NCI-H2171 treated with DMSO at 0.1 percent for 48 hours (cell line): ENCODE measurements at places on chromosomes 1 and 21.
A peak's percentile ranks its signal among the peaks of the same experiment; 100 is the strongest.

DNA sequence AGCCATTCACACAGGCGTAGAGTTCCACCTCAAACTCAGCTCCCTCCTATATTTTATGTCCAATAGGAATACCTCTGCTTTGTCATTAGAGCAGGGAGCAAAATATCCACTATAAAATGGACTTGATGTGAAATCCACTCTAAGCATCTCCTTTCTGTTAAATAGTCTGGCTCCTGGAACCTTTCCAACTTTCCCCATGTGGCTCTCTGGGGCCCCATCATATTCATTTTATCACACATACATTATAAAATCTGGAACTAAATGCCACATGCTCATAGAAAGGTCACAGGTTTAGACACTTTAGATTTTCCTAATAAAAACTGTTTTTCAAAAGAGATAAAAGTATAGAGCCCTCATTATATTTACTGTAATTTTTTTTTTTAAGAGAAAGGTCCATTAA is 82.1 kb downstream of the PTPN14 start:
- peak; percentile 42 for DNase-seq

GRCh38 chr1:111754984-111755330 is 744 bp upstream of the DDX20 start:
- peak; percentile 92 for DNase-seq

DNA sequence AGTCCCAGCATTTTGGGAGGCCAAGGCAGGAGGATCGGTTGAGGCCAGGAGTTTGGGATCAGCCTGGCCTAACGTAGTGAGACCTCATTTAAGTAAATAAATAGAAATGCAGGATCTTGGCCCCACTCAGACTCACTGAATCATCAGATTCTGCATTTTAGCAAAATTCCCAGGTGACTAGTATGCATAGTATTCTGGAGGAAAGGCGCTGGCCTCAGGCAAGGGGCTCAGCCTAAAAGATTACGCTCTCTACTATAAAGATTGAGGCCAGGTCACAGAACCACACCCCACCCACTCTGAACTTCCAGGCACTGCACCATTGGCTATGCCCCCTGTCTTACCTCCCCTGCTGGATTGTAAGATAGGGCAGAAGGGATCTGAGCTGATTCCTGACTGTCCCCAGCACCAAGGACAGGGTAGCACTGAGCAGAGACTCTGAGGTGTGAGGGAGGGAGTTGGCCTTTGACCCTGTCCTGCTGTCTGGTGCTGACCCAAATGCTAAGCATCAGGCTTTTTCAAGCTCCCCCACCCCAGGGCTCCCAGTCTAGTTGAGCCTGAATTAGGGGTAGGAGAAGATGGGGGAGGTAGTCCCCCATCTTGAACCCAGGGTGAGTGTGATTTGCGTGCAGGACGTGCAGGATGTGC is 2.7 kb downstream of the FOXE3 start:
- DNase-seq = no peak

GRCh38 chr1:106621853-106622252 is 434.6 kb upstream of the PRMT6 start:
- DNase-seq = no peak

DNA sequence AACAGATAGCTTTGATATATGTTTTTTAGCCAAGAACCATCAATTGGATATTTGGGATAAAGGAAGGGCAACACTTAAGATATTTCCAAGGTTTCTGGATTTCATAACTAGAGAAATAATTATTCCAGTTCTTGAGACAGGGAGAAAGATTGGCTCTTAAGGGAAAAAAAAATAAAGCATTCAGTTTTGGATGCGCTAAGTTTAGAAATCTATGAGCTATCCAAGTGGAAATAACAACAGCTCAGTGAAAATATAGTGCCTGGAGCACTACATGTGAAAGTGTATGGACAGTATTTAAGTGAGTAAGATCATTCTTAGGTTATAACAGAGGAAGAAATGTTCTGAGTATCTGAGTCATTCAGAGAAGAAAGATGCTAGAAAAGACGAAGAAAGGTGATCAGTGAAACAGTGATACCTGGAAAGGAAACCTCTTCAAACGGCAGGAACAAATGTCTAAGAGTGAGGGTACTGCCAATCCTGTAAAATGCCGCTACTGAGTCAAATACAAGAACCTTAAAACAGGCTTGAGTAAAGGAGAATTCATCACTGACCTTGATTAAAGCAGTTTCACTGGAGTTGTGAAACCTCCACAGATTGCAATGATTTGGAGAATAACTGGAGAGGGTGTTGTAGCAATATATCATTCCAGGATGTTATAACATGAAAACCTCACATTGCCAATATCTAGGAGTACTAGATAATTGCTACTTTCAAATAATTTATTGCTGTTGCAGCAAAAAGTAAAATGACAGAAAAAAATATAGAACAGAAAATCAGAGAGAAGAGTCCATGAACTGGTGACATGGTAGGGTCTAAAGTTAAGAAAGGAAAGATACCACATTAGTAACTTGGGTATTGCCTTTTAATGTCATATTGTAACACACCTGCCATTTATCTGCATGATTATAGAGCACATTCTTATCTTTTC is 482.1 kb upstream of the RGS18 start:
- DNase-seq = no peak

GRCh38 chr1:234309598-234310459 is 63.4 kb upstream of the COA6 start:
- peak; percentile 88 for DNase-seq

DNA sequence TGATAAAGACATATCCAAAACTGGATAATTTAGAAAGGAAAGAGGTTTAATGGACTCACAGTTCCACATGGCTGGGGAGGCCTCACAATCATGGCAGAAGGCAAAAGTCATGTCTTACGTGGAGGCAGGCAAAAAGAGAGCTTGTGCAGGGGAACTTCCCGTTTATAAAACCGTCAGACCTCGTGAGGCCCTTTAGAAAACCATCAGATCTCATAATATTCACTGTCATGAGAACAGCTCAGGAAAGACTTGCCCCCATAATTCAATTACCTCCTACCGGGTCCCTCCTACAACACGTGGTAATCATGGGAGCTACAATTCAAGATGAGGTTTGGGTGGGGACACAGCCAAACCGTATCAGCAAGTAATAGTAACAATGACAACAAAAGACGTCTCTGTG is 88.2 kb upstream of the SLC25A33 start:
- DNase-seq = no peak

DNA sequence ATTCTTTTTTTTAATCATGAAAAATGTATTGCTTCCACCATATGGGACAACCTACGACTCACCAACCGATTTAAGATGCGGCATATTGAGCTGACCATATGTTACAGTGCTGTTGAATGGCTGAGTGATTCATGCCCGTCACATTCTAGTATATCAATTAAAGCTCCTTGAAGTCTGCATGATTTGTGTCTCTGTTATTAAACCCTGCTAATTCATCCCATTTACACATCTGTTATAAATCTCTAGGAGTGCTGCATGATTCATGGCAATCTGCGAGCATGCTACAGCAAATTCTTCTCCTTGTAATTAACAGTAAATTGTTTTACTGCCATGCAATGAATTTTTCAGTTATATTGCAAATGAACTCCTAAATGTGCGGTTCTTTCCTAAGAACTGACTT is 239.8 kb downstream of the USH2A start:
- DNase-seq = peak; percentile 96

DNA sequence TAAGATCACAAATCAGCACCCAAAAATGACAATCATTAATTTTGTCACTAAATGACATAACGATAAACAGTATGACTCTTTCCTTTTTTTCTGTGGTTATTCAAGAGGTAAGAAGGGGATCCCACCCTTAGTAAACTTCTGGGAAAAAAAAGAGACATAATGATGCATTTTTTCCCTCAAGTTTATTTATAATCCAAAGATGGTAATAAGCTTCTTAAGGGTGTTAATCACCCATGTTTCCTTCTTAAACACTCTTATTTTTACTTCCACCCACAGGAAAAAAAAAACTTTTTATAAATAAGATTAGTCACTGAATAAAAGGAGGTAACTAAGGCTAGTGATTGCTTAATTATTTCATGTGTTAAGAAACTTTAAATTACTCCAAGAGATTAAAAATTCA is 24.7 kb downstream of the RGS1 start:
- DNase-seq = no peak

- no peak for DNase-seq
These were observed 225.3 kb upstream of the B3GALT2 start for GRCh38 chr1:193411714-193412113.

DNA sequence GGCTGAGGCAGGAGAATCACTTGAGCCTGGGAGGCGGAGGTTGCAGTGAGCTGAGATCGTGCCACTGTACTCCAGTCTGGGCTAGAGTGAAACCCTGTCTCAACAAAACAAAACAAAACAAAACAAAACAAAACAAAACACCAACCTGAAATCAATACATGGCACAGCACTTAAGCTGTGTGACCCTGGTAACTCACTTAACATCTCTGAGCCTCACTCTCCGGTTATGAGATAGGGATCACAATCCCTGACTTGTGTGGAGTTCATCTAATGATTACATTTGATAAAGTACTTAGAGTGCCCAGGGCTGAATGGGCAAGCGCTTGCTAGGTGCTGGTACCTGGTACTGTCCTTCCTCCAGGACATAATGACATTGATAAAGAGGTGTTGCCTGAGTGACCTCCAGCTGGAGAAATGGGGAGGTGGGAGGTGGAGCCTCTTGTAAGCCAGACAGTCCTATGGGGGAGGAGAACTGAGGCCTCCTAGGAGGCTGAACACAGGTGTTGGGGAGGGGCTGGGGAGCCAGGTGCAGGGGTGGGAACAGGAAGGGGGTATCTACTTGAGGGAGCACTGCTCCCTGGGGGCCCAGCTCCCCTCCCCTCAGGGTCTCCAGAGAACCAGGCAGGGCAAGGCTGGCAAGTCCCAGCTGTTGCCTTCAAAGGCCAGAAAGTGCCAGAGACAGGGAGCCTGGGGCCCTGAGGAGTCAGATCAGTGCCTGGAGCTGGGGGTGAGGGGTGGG is 17.9 kb downstream of the FOXO6 start:
- DNase-seq = peak; percentile 97

DNA sequence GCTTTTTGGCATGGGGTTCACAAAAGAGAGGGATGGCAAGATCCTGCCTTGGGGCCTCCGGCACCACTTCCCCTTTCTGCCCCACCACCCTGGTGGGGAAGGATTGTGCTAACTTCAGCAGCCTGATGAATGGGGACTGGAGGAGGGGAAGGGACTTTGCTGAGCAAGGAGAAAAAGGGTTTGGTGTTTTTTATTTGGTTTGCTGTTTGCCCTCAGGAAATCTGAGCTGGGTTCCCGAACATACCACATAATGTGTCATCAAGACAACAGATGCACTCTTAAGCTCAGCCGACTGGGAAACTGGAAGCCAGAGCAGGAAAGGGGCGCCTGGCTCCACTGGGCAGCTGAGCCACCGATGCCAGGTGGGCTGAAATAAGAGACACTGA is 19.8 kb downstream of the OLFML2B start:
- peak; percentile 91 for DNase-seq

DNA sequence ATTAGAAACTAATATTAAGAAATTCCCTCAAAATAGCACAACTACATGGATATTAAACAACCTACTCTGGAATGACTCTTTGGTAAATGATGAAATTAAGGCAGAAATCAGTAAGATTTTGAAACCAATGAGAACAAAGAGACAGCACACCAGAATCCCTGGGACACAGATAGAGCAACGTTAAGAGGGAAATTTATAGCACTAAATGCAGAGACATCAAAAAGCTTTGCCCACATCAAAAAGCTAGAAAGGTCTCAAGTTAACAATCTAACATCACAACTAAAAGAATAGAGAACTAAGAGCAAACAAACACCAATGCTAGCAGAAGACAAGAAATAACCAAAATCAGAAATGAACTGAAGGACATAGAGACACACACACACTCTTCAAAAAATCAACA is 48.6 kb upstream of the LRRC8B start:
- DNase-seq = no peak

DNA sequence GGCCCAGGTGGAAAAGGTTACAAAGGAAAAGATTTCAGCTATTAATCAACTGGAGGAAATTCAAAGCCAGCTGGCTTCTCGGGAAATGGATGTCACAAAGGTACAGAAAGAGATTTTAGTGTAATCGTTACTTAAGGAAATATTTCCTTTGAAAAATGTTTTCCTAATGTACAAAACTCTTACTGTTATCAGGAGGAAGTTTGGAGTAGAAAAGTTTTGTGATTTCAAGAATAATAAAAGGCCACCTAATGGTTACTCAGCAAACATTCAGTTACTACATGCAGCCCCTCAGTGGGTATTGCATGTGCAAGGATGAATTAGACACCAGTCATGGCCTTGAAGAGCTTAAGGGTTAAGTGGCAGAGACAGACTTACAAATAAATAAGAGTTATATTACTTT is 85.2 kb downstream of the SDCCAG8 start:
- DNase-seq = no peak

GRCh38 chr1:182367926-182368325 is 23.7 kb downstream of the GLUL start:
- DNase-seq = no peak

GRCh38 chr1:22142315-22143064 is 407 bp downstream of the WNT4 start:
- peak; percentile 33 for DNase-seq

- DNase-seq = no peak
These were observed 39.9 kb upstream of the TADA1 start for GRCh38 chr1:166915941-166916340.

GRCh38 chr1:91737650-91738049 is 148.3 kb downstream of the TGFBR3 start:
- DNase-seq = no peak

DNA sequence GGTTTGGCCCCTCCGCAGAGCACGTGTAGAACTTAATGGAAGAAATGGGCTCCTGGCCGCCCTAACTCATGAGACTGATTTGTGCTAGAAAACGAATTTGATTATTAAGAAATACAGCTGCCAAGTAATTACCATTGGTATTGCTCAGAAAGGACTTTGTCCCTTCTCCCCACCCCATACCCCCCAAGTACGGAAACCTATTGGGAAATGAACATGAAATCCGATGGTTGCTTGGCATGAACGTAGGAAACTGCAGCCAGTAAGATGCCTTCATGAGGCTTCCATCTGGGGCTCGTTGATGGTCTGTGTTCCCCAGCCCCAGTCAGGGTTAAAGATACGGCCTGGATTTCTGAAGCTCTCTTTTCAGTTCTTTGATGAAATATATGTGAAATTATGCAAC is 21.4 kb downstream of the PER3 start:
- DNase-seq = no peak

DNA sequence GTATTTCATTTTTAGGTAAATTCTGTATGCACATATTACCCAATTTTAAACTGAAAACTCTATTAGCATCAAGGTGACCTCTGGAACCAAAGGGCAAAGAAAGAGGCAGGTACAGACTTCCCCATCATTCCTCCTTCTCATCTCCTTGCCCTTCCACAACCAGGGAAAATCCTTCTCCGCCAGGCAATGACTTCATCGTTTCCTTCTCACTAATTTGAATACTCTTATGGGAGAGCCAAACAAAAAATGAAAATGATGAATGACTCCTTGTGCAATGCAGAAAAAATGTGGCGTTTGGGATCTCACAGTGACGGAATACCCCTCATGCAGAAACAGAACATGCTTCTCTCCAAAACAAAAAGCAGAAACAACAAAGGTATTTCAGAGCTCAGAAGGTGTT is 83.7 kb downstream of the HLCS start:
- no peak for DNase-seq

GRCh38 chr1:58830291-58830690 is 46.4 kb upstream of the JUN start:
- DNase-seq = no peak

- DNase-seq = no peak
These were observed 3.5 kb downstream of the GNAT2 start for GRCh38 chr1:109615879-109616278.
